CD8-positive, alpha-beta T cell (primary cell): ENCODE measurements at places on chromosomes 6 and 20.

DNA sequence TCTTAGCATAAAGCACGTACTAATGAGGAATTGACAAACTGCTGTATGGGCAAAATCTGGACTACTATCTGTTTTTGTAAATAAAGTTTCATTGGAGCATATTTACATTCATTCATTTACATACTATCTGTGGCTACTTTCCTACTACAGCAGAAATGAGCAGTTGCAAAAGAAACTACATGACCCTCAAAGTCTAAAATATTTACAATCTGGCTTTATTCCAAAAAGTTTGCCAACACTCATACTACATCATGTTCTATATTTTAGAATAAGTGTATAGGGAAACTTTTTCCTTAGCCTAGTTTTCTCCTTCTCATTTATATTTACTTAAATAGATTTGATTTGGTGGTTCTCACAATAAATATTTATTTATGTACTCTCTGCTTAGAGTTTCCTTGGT, 208.2 kb downstream of the RIMS1 start:
- DNase-seq: no peak

DNA sequence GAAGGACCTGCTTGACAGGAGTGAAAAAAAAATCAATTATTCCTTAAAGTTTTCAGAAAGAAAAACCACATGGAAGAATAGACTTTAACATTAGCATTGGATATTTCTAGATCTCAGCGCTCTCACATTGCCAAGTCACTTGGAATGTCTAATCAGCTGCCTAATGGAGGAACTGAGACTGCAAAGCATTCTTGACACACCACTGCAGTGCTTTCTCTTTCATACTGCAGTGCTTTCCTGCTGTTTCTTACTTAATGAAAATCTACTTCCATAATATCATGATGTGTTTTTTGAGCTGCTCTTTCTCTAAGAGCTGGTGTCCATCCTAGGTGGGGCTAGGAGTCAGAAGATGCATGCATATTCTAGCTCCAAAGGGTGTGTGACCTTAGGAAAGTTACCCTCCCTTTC, 20.4 kb upstream of the MCM3 start:
- DNase-seq: no peak

DNA sequence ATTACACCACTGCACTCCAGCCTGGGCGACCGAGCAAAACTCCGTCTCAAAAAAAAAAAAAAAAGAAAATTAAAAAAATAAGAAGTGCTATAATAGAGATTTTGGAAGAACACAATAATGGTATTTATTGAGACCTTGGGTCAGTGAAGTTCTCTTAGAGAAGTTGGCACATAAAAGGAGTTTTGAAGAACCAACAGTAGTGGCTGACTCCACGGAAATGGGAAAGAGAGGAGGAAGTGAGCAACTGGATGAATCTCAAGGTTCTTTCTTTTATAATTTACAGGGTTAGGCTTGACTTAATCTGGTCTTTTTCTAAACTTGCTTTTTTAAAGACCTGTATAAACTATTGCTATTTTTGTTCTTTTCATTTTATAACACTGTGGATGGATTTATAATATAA, 52.8 kb downstream of the TOMM6 start:
- no peak for DNase-seq

GRCh38 chr6:48389146-48390043, 278.4 kb upstream of the PTCHD4 start:
- DNase-seq: no peak
